Stimulated activated CD4-positive, alpha-beta T cell treated with anti-CD3 and anti-CD28 coated beads, Interleukin-2, amount 100 ng/mL, for 4 hours (primary cell): ENCODE measurements at places on chromosomes 12 and 14.
A peak's percentile ranks its signal among the peaks of the same experiment; 100 is the strongest.

DNA sequence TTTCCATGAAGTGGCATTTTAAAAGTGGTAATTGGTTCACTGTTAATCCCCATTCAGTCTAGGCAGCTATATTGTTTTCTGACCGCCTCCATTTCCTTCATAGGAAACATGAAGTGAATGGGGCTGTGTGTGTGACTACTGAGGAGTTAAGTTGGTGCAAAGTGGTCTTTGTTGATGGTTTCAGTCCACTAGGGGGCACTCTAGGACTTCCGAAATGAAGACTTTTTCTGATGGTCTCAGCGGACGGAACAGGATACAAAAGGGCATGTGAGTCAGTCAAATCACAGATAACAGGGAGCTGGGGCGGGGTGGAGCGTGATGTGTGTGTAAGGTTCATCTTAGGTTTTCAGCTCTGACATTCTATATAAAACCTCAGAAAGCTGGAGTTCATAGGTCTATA is 240.1 kb upstream of the OR4E1 start:
- peak; percentile 80 for DNase-seq

- no peak for DNase-seq
These were observed 1.1 kb upstream of the CDKN3 start for GRCh38 chr14:54395716-54396115.

GRCh38 chr12:130127532-130127911 is 34.7 kb upstream of the FZD10 start:
- DNase-seq, result no peak

- DNase-seq, result no peak
These were observed 19.3 kb upstream of the TFCP2 start for GRCh38 chr12:51192284-51192671.

- DNase-seq, result no peak
These were observed 1.3 kb downstream of the DTX1 start for GRCh38 chr12:113057565-113058485.

DNA sequence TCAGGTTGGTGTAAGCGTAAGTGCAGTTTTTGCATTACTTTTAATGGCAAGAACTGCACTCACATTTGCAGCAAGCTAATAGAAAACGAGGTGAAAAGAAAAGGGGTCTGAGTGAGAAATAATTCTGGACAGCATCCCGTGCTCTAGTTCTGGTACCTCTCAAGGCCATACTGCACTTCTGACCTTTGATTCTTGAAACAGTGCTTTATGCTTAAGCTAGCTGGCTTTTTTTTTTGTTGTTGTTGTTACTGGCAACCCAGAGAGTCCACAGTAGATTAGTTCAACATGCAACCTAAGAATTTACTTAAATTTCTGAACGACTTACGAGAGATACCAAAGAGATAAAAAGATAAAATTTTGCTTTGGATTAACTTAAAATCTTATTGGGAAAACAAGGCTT is 75.2 kb upstream of the PRKD1 start:
- DNase-seq, result no peak

DNA sequence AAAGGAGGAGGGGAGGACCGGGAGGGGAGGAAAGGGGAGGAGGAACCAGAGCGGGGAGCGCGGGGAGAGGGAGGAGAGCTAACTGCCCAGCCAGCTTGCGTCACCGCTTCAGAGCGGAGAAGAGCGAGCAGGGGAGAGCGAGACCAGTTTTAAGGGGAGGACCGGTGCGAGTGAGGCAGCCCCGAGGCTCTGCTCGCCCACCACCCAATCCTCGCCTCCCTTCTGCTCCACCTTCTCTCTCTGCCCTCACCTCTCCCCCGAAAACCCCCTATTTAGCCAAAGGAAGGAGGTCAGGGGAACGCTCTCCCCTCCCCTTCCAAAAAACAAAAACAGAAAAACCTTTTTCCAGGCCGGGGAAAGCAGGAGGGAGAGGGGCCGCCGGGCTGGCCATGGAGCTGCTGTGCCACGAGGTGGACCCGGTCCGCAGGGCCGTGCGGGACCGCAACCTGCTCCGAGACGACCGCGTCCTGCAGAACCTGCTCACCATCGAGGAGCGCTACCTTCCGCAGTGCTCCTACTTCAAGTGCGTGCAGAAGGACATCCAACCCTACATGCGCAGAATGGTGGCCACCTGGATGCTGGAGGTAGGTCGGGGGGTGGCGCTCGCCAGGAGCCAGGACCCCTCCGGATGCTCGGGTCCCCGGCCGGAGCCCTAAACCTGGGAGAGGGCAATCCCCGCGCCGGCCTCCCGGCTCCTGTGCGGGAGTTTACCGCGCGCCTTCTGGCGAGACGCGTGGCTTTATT is at the start of gene CCND2:
TSS of gene CCND2 (plus strand) at position 111 of the 744 bp plus-strand sequence. CDS start at position 390, 279 bp downstream.
- peak; percentile 79 for DNase-seq

DNA sequence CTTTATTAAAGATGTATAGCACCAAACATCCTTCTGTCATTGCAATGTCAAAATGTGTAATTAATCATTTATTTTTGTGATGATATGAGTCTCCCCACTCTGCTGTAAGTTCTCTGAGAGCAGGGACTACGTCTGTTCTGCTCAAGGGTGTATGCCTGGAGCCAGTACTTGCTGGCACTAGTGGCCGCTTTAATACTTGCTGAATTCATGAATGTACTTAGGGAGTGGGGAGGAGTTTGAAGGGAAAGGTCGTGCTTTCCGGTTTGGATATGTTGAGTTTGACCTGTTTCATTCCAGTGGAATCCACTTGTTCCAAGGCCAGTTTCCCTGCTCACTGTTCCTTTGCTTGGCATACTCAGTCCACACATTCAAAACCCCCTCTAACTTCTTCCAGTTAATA is 1.9 kb upstream of the DCAF5 start:
- no peak for DNase-seq

GRCh38 chr12:47894068-47894467 is 10.7 kb downstream of the VDR start:
- no peak for DNase-seq

DNA sequence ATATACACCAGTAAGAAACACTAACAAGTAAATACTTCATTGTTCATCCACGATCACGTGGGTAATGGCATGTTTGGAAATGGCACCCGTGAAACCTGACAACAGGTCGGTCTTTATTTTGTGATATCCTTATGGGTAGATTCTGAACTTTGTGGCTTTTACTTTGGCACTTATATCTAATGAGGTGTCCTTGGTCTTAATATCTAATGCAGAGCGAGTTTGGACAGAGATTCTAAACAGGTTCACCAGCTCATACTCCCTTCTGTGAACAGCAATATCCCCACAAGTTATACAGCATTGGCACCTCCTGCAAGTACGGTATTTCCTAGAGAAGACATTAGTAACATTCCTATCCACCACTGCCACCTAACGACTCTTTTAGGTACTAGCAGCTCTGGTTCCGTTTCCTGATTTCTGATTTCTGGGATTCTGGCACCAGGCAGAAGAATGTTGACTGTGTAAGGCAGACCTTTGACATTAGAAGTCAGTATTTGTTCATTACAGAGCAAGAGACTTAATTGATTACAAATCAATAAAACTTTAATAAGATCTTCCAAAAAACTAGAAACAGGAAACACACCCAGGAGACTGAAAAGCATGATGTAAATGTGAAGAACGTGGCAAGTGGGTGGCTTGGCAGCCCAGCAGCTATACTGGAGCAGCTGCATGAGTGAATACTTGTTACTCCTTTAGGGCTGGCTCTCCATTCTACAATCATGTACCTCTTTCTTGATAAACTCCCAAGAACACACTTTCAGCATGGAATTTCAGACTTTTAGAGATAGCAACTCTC is 2.5 kb downstream of the ANG start:
- peak; percentile 20 for DNase-seq

DNA sequence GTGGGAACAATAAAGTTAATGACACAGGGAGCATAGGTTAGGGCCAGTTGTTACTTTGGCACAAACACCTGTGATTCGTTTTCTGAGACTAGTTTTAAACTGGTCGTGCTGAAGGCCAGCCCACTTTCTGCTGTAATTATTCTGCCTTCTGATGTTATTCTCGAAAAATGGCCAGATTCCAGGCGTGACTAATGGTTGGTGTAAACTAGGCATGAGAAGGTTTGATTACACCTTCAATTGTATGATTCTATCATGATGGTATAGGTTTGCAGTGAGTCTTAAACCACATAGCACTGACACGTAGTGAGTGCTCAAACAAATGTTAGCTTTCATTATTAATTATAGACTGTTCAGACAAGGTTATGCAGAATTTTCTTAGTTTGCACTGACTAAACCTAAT is 39.0 kb downstream of the CKB start:
- DNase-seq, result no peak

GRCh38 chr14:89973234-89973823 is 17.6 kb downstream of the TDP1 start:
- peak; percentile 25 for DNase-seq

GRCh38 chr12:11543457-11544158 is 105.9 kb upstream of the ETV6 start:
- DNase-seq, result no peak

DNA sequence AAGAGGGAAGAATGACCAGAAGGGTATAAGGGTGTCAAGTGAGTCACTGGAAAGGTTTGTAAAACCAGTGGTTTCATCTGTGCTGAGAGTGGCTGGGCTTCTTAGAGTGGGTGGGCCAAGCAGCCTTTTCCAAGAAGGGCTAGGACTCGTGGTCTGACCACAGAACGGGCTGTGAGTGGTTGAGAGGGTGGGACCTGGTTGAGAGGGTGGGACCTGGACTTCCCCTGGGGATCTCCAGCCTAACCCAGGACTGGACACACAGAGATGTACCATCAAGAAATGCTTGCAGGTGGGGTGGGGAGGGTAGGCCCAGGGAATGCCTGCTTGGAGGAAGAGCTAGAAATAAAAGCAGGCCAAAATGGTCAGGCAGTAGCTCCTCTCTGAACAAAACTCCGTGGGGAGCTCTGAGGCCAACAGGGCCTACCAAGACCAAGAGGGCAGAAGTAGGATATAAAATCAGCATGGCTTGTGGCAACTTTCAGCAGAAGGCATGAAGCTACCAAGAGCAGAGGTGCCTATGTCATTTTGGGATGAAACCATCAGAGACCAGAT is 140.5 kb downstream of the FOXN3 start:
- peak; percentile 6 for DNase-seq

DNA sequence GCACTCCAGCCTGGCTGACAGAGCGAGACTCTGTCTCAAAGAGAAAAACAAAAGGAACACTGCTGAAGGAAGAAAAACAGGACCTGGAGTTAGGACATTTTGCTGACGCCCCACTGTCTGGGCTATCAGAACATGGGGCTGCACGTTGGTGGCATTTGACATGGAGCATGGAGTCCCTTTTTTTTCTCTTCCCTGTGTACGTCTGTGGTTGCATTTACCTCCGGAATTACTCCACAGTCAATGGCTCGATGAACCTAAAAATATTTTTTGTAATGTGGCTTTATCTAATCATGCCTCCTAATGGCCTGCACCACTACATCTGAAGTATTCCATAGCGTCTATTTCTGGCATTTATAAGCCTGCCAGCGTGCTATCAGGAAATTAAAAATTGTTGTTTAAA is 30.7 kb downstream of the TESC start:
- DNase-seq, result no peak
